ENCODE measurements at places on chromosomes 13 and 19.

- DNase-seq: no peak
Measured at GRCh38 chr13:77016888-77017623, 9.9 kb downstream of the FBXL3 start.

DNA sequence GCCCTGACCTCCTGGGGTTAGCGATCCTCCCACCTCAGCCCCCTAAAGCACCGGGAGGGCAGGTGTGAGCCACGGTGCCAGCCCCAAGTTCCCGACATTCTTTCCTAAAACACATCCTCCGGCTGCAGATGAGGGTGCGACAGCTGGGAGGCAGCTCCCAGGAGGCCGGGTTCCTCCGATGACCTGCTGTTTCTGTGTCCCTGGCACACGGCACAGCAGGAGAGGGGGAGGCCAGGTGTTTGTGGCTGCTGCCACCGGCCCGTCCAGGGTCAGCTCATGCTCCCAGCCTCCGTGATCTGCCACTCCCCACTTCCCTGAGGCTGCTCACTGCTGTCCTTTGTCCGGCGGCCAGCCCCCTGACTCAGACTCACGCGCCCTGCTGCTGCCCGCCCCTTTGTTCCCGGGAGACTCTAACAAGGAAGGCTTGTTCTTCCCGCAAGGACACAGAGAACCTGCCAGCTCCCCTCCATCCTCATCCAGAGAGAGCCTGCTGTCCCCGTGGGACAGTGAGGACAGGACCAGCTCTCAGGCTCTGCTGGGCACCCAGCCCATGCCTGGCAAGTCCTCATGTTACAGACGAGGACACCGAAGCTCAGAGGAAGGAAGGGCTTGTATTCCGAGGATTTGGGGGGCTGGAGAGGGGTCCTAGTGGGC lies 10.6 kb upstream of the MADCAM1 start:
- peak; percentile 60 for DNase-seq

DNA sequence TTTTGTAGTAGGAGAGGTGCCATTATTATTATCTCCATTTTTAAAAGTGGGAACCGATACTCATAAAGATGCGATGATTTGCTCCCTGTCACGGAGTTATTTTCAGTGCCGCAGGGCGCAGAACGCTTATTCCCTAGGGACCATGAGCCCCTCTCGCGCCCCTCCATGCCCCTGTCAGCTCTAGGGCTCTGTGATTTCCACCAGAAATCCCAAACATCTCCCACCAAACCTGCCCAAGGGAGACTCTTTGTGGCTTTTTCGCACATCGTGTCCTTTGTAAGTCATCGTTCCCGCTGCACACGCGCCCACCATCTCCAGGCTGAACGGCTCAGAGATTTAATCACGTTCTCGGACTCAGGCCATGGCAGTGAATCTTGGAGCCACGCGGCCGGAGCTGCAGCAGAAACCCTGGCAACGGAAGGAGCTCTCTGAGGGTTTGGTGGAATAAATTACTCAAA lies 105.1 kb downstream of the DNAJC15 start:
- no peak for DNase-seq

- DNase-seq: no peak
Measured at GRCh38 chr13:24672141-24673132, 7.8 kb upstream of the ATP12A start.

DNA sequence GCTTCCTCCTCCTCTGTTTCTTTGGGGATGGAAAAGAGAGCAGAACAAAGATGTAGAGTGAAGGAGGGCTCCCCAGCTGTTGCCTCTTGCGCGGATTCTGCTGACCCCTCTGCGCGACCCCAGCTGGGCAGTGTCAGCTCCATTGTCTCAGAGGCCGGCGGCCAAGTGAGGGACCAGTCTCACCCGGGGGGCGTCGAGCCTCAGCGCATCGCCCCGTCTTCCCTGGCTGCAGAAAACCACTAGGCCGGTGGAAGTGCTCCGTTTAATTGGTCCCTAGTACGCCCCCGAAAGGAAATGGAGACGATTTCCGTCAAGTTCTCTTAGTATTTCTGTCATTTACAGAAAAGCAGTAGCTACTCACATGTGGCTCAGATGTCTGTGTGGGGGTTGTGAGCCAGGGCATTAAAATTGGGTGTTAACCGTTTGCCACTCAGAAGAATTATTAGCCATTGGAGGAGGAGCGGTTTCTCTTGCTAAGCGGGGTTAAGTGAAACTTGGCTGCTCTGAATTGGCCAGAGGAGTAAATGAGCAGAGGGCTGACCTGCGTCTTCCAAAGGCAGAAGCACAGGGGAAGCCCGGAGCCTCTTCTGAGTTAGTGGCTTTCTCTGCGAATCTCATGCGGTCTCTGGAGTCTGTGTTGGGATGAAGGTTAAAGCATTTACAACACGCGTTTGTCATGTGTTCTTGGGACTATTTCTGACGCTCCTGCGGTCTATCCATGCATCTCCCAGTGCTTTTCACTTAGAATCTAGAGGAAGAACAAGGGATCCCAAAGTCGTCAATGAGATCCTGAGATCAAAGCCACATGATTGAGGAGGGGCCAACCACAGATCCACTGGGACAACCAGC lies 132.8 kb upstream of the MYO16 start:
- DNase-seq: no peak

- no peak for DNase-seq
Measured at GRCh38 chr13:91698308-91698707, 299.9 kb downstream of the GPC5 start.

- no peak for DNase-seq
Measured at GRCh38 chr13:62360609-62361008, 945.0 kb upstream of the PCDH20 start.

GRCh38 chr13:35260316-35260715 lies 216.2 kb downstream of the MAB21L1 start:
- DNase-seq: no peak

GRCh38 chr13:98461486-98462240 lies 115.2 kb downstream of the STK24 start:
- no peak for DNase-seq

- DNase-seq: no peak
Measured at GRCh38 chr13:114129649-114130062, 2.8 kb downstream of the RASA3 start.

- no peak for DNase-seq
Measured at GRCh38 chr13:34161931-34162543, 344.1 kb downstream of the RFC3 start.

- DNase-seq: no peak
Measured at GRCh38 chr13:85261757-85262346, 537.4 kb downstream of the SLITRK6 start.

DNA sequence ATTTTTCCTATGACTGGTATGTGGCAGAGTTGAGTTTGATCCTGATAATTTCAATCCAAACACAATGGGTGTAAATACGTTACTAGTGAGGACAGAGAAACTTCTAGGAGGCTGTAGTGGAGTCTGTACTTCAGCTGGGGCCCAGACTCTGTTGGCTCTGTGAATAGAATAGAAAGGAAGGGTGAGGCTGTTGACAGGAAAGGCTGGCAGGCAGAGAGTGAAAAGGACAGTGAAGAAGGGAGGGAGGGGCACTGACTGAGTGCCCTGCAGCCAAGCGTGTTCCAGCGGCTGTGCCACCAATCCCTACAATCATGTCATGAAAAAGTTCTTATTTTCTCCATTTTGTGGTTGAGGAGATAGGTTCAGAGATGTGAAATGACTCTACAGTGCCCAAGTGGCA lies 80.5 kb downstream of the MBNL2 start:
- no peak for DNase-seq

- no peak for DNase-seq
Measured at GRCh38 chr19:10113964-10114650, 2.6 kb downstream of the P2RY11 start.

DNA sequence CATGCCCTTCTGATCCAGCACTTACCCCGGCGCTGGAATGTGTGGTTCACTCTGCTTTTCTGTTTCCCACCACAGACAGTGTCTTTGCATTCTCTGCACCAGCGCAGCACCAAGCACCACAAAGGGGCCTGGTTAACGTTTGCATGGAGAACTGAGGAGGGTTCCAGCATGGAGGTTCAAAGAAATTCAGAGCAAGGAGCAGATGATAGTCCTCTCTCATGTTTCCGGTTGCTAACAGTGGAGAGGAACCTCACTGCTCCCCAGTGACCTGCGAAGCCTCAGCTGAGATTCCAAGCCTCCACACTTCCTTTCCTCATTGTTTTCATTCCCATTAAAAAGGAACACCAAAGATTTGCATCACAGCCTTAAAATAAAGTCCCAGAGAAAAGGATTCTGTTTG lies 99.7 kb downstream of the STARD13 start:
- DNase-seq: no peak

- DNase-seq: no peak
Measured at GRCh38 chr19:29774126-29774525, 37.7 kb upstream of the CCNE1 start.

GRCh38 chr19:1001538-1002166 lies 1.4 kb downstream of the GRIN3B start:
- DNase-seq: no peak

- peak; percentile 98 for DNase-seq
Measured at GRCh38 chr19:16330368-16330801, 5.8 kb downstream of the KLF2 start.

Measured in PC-9 (cell line).